ENCODE measurements at places on chromosomes 3 and 15.

- no peak for DNase-seq
Observed at GRCh38 chr15:58241872-58242271, 103.7 kb downstream of the AQP9 start.

DNA sequence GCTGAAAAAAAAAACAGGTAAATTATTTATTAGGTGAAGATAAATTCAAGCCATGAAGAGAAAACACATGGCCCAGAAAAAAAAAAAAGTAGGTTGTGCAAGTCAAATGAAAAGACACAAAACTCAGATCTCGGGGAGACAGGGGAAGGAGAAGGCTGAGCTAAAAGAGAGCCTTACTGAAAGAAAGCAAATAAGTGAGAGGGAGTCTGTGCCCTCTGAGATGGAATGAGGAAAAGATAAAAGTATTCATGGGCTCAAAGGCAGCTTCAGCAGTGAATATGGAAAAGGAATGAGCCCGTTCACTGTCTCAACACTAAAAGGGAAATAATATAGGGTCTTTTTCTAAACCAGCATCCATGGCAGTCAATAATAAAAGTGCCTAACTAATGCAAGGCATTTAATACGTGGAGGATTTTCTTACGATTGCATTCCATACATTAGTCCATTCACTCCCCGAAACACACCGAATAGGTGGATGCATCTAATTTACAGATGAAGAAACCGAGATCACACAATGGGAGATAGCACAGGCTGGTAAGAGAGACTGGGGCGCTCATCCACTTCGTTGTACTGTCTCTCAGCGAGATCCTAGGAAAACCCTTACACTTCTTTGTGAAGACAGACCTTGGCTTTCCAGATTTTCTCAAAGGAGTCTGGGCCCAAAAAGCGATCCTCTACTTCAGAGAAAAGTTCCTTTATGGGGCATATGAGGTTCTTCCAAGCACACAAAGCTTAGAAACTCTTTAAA lies 1.1 kb downstream of the TFDP2 start:
- DNase-seq: no peak

GRCh38 chr3:152319831-152320617 lies 51.3 kb downstream of the MBNL1 start:
- no peak for DNase-seq

DNA sequence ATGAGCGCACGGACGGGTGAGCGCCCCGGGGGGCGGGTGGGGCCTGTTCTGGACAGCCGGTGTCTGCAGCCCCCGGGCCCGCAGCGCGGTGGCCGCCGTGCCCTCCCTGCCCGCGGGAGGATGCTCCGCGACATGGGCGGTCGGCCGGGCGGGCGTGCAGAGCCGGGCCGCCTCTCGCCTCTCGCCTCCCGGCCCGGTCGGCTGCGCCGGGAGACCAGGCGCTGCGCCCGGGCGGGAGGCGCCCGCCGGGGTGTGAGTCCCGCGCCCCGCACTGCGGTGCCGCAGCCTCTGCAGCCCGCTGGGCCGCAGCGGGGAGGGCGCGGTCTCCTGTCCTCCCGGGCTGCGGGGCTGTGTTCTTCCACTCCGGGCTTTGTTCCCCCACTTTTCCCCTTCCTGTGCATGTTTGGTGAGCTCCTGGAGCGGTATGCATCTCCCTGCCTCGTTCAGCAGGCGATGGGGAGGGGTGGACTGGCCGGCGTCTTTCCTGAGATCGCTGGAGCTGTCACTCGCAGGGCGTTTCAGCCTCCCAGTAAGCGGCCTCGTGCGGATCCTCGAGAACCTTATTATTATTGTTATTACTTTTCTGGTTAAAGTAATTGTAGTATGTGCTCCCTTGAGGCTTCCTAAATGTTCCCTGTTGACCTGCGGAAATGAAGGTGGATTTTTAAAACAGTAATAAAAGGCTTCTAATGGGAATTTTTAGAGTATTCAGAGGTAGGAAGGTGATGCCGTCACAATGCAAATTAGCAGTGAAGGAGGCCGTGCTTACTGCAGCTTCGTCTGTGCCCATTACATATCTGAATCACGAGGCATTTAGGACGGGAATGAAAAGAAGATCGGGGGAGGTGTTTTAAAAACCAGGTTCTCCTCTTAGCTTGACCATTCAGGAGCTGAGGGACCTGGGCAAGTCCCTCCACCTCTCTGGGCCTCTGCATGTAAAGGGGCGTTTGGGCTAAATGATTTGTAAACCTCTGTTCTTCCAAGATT lies 593 bp downstream of the TMOD2 start:
- DNase-seq: no peak

DNA sequence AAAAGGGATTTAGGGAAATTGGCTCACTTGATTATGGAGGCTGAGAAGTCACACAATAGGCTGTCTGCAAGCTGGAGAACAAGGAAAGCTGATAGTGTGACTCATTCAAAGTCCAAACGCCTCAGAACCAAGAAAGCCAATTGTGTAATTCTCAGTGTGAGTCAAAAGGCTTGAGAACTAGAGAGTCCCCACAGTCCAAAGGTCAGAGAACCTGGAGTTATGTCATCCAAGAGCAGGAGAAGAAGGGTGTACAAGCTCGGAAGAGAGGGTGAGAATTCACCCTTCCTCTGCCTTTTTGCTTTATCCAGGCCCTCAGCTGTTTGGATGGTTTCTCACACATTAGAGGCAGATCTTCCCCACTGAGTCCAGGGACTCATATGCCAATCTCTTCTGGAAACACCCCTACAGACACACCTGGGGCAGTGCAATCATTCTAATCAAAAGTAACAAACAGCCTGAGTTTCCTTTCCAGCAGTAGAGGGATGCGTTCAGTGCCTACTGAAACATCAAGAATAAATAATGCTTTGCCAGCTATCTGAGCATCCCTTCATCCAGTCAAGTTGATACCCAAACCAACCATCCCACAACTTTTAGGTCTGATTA lies 271.5 kb downstream of the SATB1 start:
- no peak for DNase-seq

DNA sequence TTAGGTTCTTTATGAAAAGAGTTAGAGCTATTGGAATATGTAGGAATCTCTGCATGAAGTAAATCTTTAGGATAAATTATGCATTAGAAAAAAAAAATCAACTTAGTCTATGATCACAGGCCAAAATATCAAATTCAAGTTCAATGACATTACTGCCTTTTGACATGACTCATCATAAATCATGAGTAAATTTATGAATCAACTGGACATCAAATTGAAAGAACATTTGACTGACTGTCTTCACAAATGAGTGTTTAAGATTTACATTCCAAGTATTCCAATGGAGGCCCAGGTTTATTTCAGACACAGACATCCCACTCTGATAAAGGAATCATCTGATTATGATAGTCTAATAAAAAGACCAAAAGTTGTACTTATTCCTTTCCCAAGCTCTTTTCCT lies 192.8 kb upstream of the TTC14 start:
- DNase-seq: no peak

All from ureter (tissue), 1 donor.